ENCODE measurements at places on chromosomes 3 and 15. TPM values are rescaled to one million over a fixed set of nuclear protein-coding genes. Genes with fewer than 3 reads are reported as not detected.

The EPHA3 gene
- 0.11 TPM for total RNA-seq

The RAB27A gene
- 138 TPM for total RNA-seq

GRCh38 chr3:11775493-11775892 is 71.2 kb downstream of the TAMM41 start:
- no peak for ATAC-seq

GRCh38 chr3:56894881-56895431 is 93.2 kb upstream of the ARHGEF3 start:
- ATAC-seq = peak; percentile 88

DNA sequence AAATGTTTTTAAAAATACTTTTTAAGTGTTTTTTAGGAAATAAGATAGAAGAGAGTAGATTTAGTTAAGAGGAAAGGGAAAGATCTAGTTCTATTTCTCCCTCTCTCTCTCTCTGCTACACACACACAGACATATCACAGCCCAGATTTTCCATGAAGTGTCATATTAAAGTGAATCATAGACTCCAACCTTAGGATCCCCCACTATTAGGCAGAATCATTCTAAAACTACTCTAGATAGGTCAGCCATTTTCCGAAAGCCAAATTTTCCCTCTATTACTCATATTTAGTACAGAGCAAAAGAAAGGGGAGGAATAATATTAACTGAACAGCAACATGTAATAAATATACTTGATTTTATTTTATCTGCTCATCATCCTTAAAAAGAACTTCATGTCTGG is 45.1 kb upstream of the RSL24D1 start:
- ATAC-seq = peak; percentile 50

Measured in activated T-helper 17 cell treated with anti-CD3 and anti-CD28 coated beads, Interleukin-2, amount 50 U/mL, for 72 hours (primary cell).